ENCODE measurements at places on chromosomes 7 and 10. TPM values are rescaled to one million over a fixed set of nuclear protein-coding genes. Genes with fewer than 3 reads are reported as not detected.

- H3K4me1 ChIP-seq = no peaks in the 10 kb centered on the region
- DNase-seq = no peak
- H3K27me3 ChIP-seq = no peaks in the 10 kb centered on the region
- no peak overlapping the region for H3K4me3 ChIP-seq
- H3K27ac ChIP-seq = no peak overlapping the region
These were observed 557.1 kb downstream of the PTPRN2 start for GRCh38 chr7:158030566-158030965.

GRCh38 chr7:78607099-78607498, 808.5 kb downstream of the PHTF2 start:
- H3K27me3 ChIP-seq = no peaks in the 10 kb centered on the region
- H3K4me3 ChIP-seq = no peak overlapping the region
- H3K27ac ChIP-seq = no peak overlapping the region
- DNase-seq = no peak
- H3K36me3 ChIP-seq = no peaks in the 10 kb centered on the region

- no peak overlapping the region for H3K4me3 ChIP-seq
- DNase-seq = no peak
- H3K4me1 ChIP-seq = no peaks in the 10 kb centered on the region
- H3K36me3 ChIP-seq = no peaks in the 10 kb centered on the region
These were observed 117.4 kb upstream of the POM121L12 start for GRCh38 chr7:52917982-52918578.

GRCh38 chr7:151426441-151426903, 13.5 kb downstream of the CRYGN start:
- H3K4me3 ChIP-seq = no peak overlapping the region
- no peak for DNase-seq
- H3K4me1 ChIP-seq = peaks cover 27% of the 10 kb centered on the region
- peaks cover 26% of the 10 kb centered on the region for H3K27me3 ChIP-seq
- H3K36me3 ChIP-seq = no peaks in the 10 kb centered on the region

DNA sequence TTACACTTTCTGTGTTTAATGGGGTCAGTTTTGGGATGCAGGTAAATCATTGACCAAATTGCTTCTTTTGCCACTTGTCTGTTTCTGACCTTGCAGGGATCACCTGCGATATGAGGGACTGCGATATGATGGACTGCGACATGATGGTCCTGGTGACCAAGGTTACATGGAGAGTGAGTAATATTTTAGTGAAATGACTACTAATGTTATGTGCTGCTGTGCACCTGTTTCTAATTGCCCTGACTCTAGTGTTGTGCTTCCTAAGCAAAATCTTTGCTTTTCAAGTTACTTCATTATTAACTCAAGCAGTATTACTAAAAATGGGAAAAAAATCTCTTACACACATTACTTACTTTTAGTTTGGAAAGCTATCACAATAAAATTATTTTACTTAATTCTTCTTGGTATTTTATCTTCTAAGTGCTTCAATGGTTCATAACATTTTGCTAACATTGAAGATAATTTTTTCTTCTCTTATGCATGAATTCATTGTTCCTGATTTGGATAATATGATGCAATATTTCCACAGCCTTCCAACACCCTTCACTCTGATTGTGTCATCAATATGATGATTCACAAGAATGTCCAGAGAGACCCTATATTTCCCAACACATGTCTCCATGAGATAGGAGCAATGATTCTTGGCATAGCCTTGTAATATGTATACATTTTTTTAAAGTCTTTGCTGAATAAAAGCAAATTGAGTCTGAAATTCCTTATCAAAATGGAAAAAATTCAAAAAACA, 306.2 kb upstream of the AKR1E2 start:
- H3K27ac ChIP-seq = no peak overlapping the region
- peaks cover 25% of the 10 kb centered on the region for H3K27me3 ChIP-seq
- DNase-seq = no peak
- H3K36me3 ChIP-seq = no peaks in the 10 kb centered on the region
- H3K4me1 ChIP-seq = no peaks in the 10 kb centered on the region

DNA sequence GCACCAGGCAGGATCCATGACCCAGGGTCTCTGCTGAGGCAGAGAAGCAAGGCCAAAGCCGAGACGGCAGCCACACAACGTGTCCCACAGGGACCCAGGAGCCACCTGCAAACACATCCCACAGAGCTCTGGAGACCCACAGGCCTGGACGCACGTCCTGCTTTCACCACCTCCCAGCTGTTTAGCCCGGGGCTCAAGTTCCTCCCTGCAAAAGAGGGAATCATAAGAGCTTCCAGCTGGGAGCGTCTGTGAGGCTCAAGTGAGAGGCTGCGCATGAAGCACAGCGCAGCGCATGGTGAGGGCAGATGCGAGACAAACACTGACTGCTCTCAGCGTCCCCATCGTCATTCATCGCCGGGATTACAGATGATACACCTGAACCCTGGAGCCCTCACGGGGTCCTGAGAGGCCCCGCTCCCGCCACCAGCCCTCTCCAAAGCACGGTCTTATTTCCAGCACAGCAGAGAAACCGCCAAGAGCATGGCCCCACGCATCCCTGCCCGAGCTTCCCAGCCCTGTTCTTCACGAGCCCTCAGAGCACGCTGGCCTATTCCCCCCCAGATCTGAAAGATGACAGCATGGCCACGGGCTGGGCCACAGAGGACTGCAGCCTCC, 88.7 kb downstream of the MAD1L1 start:
- DNase-seq = no peak
- no peaks in the 10 kb centered on the region for H3K36me3 ChIP-seq
- no peak overlapping the region for H3K27ac ChIP-seq
- no peaks in the 10 kb centered on the region for H3K4me1 ChIP-seq

DNA sequence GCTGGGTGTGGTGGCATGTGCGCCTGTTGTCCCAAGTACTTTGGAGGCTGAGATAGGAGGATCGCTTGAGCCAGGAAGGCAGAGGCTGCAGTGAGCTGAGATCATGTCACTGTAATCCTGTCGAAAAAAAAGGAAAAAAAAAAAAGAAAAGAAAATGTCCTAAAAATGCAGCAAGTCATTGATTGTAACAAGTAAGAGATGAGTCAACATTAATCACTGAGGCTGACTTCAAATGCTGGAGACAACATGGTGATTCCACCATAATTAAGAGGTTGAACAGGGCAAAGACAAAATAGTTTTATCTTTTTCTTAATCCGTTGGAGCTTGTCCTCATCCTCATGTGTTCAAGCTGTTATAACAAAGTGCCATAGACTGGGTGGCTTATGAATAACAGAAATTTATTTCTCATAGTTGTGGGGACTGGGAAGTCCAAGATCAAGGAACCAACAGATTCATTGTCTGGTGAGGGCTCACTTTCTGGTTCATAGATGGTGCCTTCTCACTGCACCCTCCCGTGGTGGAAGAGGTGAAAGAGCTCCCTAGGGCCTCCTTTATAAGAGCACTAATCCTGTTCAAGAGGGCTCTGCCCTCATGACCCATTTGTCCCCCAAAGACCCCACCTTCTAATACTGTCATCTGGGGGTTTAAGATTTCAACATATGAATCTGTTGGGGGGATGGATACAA, 60.3 kb downstream of the TBXAS1 start:
- H3K27me3 ChIP-seq = peaks cover 18% of the 10 kb centered on the region
- peaks cover 1% of the 10 kb centered on the region for H3K36me3 ChIP-seq
- no peak overlapping the region for H3K4me3 ChIP-seq
- peaks cover 10% of the 10 kb centered on the region for H3K4me1 ChIP-seq
- DNase-seq = no peak
- H3K27ac ChIP-seq = no peak overlapping the region

- H3K4me3 ChIP-seq = peak overlapping the region; percentile 90
- peak overlapping the region; percentile 99 for H3K27ac ChIP-seq
- no peaks in the 10 kb centered on the region for H3K27me3 ChIP-seq
- H3K36me3 ChIP-seq = peaks cover 35% of the 10 kb centered on the region
These were observed 662 bp downstream of the DNAJC2 start for GRCh38 chr7:103343758-103344452.

DNA sequence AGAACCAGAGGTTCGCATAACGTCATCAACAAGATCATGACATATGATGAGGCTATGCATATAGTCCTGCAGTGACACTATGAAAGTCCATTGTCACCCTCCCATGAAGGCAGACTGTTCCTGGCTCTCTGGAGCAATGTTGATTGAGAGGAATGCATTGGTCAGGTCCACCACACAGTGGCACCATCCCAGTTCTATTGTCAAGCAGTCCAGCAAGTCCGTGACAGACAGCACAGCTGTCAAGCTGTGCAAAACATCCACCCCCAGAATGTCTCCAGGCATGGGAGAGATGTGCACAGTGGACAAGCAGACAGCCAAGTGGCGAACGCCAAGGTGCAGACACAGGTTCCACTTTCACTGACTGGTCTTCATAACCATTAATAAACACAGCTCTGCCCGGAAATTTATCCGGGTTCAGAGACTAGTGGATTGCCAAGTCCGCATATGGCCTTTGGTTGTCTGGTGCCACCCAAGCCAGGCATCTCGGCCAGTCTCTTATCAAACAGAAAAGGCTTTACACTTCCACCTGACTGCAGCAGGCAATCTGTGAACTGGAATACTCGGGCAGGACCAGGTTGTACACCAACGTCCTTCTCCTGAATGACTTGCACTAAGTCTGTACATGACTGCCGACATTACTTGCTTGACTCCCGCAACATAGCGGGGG, 7.2 kb downstream of the RNF133 start:
- H3K4me3 ChIP-seq = no peak overlapping the region
- no peak overlapping the region for H3K27ac ChIP-seq
- no peaks in the 10 kb centered on the region for H3K36me3 ChIP-seq
- H3K27me3 ChIP-seq = no peaks in the 10 kb centered on the region
- DNase-seq = no peak

GRCh38 chr10:60175441-60175971, 214.2 kb downstream of the ANK3 start:
- H3K27me3 ChIP-seq = no peaks in the 10 kb centered on the region
- H3K4me3 ChIP-seq = no peak overlapping the region
- no peaks in the 10 kb centered on the region for H3K4me1 ChIP-seq
- H3K27ac ChIP-seq = no peak overlapping the region
- no peak for DNase-seq

FOXI2 gene
- total RNA-seq = not detected

GRCh38 chr7:45203936-45204445, 46.4 kb downstream of the RAMP3 start:
- peaks cover 44% of the 10 kb centered on the region for H3K4me1 ChIP-seq
- peaks cover 11% of the 10 kb centered on the region for H3K36me3 ChIP-seq
- peak overlapping the region; percentile 84 for H3K27ac ChIP-seq
- H3K4me3 ChIP-seq = peak overlapping the region; percentile 60

DLX5 gene
- not detected for total RNA-seq

MSANTD7 gene
- 21.0 TPM for total RNA-seq

- H3K4me3 ChIP-seq = no peak overlapping the region
- DNase-seq = no peak
- peaks cover 21% of the 10 kb centered on the region for H3K36me3 ChIP-seq
These were observed 32.6 kb downstream of the NIPSNAP2 start for GRCh38 chr7:55996856-55997500.

GHRHR gene
- total RNA-seq = not detected

DNA sequence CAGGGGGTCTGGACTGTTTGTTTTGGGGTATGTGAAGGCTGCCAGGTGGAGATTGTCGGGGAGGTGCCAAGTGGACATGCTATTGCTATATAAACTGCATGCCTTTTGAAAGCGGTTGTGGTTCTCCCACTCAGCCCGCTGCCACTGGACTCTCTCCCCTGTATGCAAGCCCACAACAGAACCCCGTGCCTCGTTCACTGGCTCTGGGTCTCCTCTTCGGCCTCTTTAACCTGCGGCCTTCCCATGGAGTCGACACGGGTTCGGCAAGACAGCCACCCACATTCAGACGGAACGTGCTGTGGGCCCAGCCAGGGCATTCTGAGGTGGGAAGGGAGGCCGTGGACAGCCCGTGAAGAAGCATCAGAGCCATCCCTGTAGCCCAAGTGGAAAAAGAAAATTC, 50.3 kb downstream of the SVIL start:
- H3K36me3 ChIP-seq = no peaks in the 10 kb centered on the region
- H3K4me3 ChIP-seq = no peak overlapping the region
- no peak for DNase-seq
- no peak overlapping the region for H3K27ac ChIP-seq
- H3K4me1 ChIP-seq = no peaks in the 10 kb centered on the region
- peaks cover 2% of the 10 kb centered on the region for H3K27me3 ChIP-seq

- no peaks in the 10 kb centered on the region for H3K27me3 ChIP-seq
- H3K36me3 ChIP-seq = no peaks in the 10 kb centered on the region
- DNase-seq = no peak
- H3K4me1 ChIP-seq = no peaks in the 10 kb centered on the region
These were observed 4.5 kb downstream of the LLCFC1 start for GRCh38 chr7:142943706-142944268.

SAMD8 gene
- 13.8 TPM for total RNA-seq

LZTS2 gene
- 12.7 TPM for total RNA-seq

NPFFR1 gene
- total RNA-seq = not detected

IRF5 gene
- 16.5 TPM for total RNA-seq

CALHM3 gene
- not detected for total RNA-seq

NANOS1 gene
- 0.28 TPM for total RNA-seq

ITGB8 gene
- total RNA-seq = 0.06 TPM

CPVL gene
- 0.33 TPM for total RNA-seq

JCAD gene
- 0.16 TPM for total RNA-seq

DNA sequence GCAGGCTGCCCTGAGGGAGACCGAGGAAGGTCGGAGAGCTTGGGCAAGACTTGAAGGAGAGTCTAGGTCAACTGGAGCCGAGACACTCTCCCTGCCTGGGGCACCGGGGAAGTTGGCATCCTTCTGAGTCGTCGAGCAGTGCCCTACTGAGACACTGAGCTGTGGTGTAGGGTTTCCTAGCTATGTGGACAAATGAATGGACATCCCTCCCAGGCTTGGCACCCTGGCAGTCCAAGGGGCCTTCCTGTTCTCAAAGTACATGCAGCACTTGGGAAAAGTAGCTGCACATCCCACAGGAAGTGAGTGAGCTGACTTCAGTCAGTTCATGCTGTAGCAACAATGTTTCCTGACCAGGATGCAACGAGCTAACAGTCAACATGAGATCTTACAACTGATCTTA, 57.2 kb upstream of the INPP5A start:
- H3K4me3 ChIP-seq = no peak overlapping the region
- H3K27me3 ChIP-seq = peaks cover 18% of the 10 kb centered on the region

DNA sequence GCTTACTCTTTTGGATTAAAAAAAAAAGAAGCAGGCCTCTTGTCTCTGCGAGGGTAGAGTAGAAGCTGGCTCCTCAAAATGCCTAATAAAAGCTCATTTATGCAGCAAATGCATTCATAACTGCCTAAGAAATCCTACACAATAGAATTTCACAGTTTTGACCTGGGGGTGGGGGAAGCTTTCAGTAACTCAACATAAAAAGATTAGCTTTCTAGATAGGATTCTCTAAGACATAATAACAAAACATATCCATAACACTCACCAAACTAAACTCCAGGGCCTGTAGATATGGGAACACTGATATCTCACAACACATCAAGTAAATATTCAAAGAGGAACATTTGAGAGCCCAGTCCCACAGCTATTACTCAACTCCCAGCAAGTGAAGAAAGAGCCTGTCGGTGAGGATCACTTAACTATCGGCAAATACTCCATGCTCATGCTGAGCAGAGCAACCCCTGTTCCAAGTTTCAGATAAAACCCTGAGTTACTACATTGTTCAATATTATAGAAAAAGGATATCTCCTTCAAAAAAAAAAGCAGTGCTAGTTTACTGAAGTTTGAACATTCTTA, 88.1 kb downstream of the COBL start:
- no peak for DNase-seq
- H3K27me3 ChIP-seq = no peaks in the 10 kb centered on the region

GRCh38 chr10:100904917-100905316, 7.8 kb upstream of the SLF2 start:
- no peak overlapping the region for H3K4me3 ChIP-seq
- H3K27me3 ChIP-seq = peaks cover 25% of the 10 kb centered on the region
- no peak for DNase-seq
- peaks cover 18% of the 10 kb centered on the region for H3K4me1 ChIP-seq
- no peak overlapping the region for H3K27ac ChIP-seq
- H3K36me3 ChIP-seq = no peaks in the 10 kb centered on the region

XRCC2 gene
- total RNA-seq = 18.0 TPM

DNAJC12 gene
- total RNA-seq = 40.8 TPM

CEP55 gene
- total RNA-seq = 79.3 TPM
